ENCODE measurements at places on chromosomes 5 and 9.

- DNase-seq, result peak; percentile 29
Observed at GRCh38 chr9:101275769-101276250, 109.0 kb downstream of the BAAT start.

DNA sequence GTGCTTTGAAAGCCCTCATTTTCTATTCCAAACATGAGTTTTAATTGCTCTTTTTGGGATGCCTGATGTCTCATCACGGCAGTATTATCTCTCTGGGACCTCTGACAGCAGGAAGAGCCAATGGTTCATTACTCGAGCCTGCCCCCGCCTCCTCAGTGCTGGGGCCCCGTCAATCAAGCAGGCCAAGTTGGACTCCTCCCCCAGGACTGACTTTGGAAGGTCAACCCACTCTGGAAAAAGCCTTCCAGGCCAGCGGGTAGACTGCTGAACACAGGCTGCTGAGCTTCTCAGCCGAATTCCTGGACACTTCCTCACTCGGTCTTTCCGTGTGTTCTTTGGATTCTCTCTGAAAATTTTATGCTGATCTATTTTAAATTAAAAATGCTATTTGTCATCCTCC is 9.5 kb upstream of the BARHL1 start:
- DNase-seq, result no peak

- DNase-seq, result peak; percentile 90
Observed at GRCh38 chr5:150436141-150436680, 13.3 kb downstream of the RPS14 start.

GRCh38 chr5:135504376-135504775 is 31.4 kb downstream of the NEUROG1 start:
- no peak for DNase-seq

- no peak for DNase-seq
Observed at GRCh38 chr9:124208571-124208970, 49.2 kb upstream of the NEK6 start.

- peak; percentile 53 for DNase-seq
Observed at GRCh38 chr9:89606049-89606623, 1.3 kb downstream of the GADD45G start.

All from anterior cingulate cortex (tissue), 58 donors.